ENCODE measurements at places on chromosomes 13 and 19.
A peak's percentile ranks its signal among the peaks of the same experiment; 100 is the strongest.

GRCh38 chr13:73365681-73366080, 306.9 kb downstream of the KLF5 start:
- DNase-seq: no peak

- DNase-seq: no peak
These were observed 50.7 kb downstream of the B3GLCT start for GRCh38 chr13:31250435-31250834.

GRCh38 chr13:93535251-93535650, 308.6 kb downstream of the GPC6 start:
- DNase-seq: peak; percentile 54

DNA sequence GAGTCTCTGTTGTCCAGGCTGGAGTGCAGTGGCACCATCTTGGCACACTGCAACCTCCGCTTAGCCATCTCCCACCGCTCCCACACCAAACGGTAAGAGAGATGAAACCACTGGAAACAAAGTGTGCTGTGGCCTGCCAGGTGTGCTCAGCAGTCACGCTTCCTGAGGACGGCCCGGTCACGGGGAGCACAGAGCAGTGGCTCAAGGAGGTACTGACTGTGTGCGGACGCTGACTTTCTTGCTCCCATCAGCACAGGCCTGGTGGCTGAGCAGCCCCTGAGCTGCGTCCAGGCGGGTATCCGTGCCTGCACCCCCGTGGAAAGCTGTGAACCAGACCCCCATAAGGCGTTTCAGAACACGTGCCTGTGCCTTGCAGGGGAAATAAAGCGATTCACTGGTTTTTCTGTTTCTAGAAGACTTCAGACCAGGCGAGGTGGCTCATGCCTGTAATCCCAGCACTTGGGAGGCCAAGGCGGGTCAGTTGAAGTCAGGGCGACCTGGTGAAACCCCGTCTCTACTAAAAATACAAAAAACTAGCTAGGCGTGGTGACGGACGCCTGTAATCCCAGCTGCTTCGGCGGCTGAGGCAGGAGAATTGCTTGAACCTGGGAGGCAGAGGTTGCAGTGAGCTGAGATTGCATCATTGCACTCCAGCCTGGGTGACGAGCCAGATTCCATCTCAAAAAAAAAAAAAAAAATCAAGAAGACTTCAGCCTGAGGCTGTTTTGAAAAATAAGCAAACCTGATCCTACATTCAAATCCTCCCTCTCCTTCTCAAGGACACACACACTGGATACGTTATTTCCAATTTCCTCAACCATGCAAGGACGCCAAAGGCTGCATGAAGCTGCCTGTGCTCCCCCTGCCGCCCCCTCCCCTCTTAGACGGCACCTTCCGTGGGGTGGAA, 25.5 kb downstream of the ADPRHL1 start:
- peak; percentile 29 for DNase-seq

GRCh38 chr13:45950386-45951000, 98.9 kb upstream of the SIAH3 start:
- DNase-seq: no peak

DNA sequence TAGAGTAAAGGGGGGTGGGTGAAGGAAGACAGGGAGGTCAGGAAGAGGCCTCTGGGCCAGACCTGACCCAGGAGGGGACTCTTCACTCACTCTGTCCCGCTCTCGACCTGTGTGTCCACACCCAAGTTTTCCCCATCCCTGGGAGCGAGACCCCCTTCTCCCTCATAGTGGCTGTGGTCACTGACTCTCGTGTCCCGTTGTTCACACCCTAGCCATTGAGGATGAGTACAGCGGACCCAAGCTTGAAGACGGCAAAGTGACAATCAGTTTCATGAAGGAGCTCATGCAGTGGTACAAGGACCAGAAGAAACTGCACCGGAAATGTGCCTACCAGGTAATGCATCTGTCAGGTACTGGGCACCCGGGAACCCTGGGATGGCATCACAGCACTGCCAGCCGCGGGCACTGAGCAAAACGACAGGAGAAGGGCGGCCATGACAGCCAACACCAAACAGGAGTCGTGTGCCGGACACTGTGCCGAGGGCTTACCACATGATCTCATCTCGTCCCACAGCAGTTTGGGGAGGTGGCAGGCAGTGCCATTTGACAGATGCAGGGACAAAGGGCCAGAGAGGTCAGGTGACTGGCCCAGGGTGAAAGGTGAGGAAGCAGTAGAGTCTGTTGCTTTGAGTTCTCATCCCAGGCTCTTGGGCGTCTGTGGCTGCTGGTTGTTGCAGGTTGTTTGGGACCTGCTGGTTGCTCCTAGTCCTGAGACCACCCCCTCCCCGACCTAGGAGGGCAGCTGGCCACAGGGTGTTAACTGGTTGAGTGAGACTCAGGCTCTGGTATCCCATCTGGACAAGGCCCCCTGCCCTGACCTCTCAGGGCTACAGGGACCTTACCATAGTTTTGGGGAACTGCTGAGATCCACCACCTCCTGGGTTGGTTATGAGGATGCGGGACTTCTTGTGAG, 29.6 kb downstream of the PPP5C start:
- DNase-seq: no peak

DNA sequence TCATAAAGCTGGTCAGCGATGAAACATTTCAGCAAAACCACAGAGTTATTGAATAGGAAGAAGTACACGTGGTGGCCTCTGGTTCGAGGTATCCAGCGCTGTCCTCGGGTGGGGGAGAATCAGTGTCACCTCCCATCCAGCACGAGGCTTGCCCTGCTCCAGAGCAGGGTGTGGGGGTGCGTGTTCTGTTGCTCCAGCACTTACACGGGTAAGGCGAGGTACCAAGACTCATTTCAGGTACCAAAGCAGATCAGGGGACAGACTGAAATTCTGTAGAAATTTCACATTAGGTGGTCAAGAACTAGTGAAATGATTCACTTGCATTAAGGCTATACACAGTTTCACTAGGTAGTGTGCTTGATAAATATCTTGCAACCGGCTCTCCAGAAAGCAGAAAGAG, 164.2 kb upstream of the SOX1 start:
- no peak for DNase-seq

GRCh38 chr13:25783076-25783475, 268.7 kb downstream of the SHISA2 start:
- DNase-seq: no peak

- DNase-seq: no peak
These were observed 129.8 kb downstream of the KCTD12 start for GRCh38 chr13:76756451-76756850.

DNA sequence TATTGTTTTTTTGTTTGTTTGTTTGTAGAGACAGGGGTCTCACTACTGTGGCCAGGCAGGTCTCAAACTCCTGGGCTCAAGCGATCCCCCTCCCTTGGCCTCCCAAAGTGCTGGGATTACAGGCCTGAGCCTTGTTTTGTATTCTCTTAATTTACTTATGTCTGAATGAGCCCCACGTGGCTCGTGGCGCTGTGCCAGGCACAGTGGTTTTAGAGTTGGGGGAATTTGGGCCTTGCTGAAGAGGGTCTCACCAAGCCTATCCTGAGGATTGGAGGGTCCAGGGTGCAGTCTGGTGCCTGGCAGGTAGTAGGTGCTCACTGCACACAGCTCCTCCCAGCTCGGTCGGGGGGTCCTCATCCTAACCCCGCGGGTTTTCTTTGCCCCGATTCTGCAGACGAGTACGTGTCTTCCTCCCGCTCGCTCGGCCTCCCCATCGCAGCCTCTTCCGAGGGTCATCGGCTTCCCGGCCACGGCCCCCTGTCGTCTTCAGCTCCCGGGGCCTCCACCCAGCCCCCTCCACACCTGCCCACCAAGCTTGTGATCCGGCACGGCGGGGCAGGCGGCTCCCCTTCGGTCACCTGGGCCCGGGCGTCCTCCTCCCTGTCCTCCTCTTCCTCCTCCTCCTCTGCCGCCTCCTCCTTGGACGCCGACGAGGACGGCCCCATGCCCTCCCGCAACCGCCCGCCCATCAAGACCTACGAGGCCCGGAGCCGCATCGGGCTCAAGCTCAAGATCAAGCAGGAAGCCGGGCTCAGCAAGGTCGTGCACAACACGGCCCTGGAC, 12.1 kb upstream of the EHD2 start:
- no peak for DNase-seq

DNA sequence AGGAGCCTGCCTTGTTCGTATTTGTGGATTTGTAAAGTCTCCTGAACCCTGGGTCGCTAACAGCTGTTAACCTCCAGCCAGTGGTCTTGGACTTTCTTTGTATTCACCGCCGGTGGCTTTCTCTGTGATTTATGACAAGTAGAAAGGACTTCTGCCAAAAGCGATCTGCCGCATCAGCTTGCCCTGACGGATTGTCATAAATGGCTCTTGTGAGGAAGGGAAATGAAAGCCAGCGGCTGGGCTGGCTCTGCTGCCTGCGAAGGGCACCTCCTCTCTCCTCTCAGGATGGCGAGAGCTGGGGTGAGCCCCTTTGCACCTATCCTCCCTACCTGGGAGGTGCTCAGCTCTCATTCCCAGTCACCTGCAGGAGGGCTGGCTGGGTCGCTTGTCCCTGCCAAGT, 25.6 kb downstream of the DHRS12 start:
- no peak for DNase-seq

GRCh38 chr13:44317752-44318151, 55.9 kb upstream of the SERP2 start:
- DNase-seq: peak; percentile 67

DNA sequence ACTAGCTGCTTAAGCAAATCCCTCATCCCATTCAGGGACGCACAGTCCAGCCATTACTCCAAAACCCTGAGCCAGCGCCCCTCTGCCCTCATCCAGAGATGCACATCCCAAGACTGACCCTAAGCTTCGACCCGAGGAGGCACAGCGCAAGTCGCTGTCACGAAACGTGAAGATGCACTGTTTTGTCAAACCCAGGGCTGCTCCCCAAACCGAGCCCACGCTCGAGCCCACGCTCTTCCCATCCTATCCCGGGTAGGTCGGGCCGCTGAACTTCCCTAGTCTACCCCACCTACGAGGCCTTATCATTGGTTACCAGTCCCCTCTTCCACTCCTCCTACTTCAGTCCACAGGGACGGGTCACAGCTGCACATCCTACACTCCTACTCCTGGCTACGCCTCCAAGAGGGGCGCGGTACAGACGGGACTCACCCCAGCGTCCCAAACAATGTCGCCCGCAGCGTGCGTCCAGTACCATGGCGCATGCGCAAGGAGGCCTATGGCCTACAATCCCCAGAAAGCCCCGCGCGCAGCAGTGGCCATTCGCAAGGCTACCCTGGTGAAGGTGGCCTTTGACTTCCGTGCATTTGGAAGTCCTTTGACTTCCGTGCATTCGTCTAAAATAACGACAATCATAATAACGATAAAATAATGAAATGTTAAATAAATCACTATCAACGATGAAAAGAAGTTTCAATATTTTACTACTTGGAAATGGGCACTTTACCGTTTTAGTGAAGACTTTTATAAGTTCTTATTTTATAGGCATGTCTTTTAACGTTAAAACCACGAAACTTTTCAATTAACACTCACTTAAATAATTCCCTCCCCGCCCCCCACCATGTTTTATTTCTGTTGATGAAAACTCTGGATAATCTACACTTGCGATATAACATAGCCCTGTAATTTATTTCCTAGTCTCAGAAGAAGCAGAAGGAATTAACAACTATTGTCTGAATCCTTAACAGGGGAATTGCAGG, at the start of gene ZNF285:
Gene ZNF285, minus strand, starts transcription at position 470 of the 977 bp plus-strand sequence. CDS start 4,395 bp downstream, outside the sequence.
- DNase-seq: peak; percentile 97

GRCh38 chr13:77554069-77554468, 18.6 kb downstream of the SCEL start:
- no peak for DNase-seq

- no peak for DNase-seq
These were observed 62.9 kb downstream of the CHST8 start for GRCh38 chr19:33684538-33685232.

DNA sequence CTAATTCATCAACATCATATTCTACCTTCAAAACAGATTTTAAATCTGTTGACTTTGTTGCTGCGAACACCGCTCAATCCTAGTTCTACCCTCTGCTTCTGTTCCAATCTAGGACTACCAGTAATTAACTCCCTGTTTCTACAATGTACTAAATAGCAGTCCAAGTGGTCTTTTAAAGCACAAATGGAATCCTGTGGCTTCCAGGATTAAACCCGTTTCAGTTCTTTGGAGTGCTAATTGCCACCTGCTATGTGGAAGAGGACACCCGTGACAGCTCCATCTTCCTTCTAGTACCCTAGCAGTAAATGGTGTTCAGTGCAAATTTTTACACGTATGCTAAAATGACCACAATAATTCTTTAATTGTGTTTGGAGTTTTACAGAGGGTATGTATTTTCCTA, 232.1 kb downstream of the TDRD3 start:
- DNase-seq: no peak

DNA sequence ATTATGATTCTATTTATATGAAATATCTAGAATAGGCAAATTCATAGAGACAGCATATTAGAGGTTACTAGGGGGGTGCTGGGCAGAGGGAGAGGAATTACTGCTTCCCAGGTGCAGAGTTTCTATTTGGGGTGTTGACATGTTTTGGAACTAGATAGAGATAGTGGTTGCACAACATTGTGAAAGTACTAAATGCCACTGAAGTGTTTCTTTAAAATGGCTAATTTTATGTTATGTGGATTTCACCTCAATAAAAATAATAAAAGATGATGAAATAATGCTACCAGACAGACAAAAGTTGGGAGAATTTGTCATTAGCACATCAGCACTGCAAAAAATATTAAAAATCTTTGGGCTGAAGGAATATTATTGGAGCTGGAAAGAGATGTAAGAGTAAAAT, 63.4 kb downstream of the SLC6A16 start:
- DNase-seq: no peak

- DNase-seq: peak; percentile 96
These were observed 12.9 kb downstream of the SPC24 start for GRCh38 chr19:11142528-11143171.

DNA sequence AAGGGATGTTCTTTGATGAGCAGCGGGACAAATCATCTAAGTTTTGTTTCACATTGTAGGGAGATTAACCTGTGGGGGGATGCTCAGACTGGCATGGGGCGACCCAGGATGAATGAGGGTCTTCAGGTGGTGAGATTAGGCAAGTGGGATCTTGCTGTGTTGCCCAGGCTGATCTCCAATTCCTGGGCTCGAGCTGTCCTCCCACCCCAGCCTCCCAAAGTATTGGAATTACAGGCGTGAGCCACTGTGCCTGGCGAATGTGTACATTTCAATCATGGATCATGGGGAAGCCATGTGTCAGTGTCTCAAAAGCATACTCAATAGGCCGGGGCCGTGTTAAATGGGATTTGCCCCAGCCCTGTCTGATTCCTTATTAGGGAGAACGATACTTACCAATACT, 8.1 kb downstream of the SLC25A42 start:
- no peak for DNase-seq

DNA sequence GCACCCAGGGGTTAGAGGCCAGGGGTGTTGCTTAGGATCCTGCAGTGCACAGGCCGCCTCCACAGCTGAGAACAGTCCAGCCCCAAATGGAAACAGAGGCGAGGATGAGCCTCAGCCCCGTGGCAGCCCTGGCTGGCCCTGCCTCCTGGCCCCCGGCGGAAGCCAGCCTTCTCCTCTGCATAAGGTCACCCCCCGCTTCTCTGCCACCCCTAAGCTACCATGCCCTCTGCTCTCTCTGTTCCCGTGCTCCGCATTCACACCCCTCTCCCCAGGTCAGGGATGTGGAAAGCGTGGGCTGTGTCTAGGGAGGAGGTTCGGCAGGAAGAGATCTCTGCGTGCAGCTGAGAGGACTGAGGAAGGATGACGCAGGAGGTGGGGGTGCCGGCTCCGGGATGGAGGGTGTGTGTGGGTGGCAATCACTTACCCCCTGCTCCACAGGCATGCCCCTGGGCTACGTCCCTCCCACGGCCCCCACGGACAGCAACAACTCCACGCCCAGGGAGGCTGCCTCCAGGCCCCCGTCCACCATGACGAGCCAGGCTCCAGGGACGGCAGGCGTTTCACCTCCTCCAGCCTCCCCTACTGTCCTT, 6.0 kb downstream of the SSC5D start:
- DNase-seq: peak; percentile 33

GRCh38 chr19:14113762-14114414, 3.7 kb downstream of the PRKACA start:
- no peak for DNase-seq

- DNase-seq: peak; percentile 49
These were observed 21.8 kb upstream of the KBTBD7 start for GRCh38 chr13:41216160-41216559.

All from fibroblast of upper back skin (primary cell).